ENCODE measurements at places on chromosomes 7 and 10.

DNA sequence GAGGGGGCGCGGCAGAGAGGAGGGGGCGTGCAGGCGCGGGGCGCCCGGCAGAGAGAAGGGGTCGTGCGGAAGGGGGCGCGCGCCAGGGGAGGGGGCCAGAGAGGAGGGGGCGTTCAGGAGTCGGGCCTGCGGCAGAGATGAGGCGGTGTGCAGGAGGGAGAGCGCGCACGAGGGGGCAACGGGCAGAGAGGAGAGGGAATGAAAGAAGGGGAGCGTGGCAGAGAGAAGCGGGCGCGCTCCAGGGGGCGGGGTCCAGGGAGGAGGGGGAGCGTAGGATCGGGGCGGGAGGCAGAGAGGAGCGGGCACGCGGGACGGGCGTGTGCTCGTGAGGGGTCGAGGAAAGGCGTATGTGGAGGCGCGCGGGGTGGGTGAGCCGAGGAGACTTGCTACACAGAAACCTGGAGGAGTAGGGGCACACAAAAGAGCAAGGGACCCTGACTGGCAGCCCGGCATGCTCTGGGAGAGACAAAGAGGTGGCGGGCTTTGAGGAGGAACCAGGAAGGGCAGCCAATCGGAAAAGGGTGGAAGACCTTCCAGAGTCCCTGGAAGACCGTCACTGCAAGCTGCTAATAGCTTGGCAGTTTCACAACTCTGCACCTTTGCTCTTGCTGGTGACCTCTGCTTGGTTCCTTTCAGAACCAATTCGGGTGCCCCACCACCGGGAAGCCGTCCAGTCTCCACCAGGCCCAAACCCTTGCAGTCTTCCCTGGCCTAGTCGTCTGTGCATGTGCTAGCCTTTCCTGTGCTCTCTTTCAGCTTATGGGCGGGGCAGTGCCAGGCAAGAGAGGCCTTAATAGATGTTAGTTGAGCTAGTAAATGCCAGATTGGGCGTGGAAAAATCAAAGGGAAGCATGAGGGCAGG lies 639 bp downstream of the DYDC2 start:
- DNase-seq, result no peak

GRCh38 chr10:52332815-52333214 lies 18.7 kb downstream of the DKK1 start:
- DNase-seq, result no peak

- no peak for DNase-seq
Measured at GRCh38 chr7:92785923-92786322, 50.5 kb downstream of the CDK6 start.

DNA sequence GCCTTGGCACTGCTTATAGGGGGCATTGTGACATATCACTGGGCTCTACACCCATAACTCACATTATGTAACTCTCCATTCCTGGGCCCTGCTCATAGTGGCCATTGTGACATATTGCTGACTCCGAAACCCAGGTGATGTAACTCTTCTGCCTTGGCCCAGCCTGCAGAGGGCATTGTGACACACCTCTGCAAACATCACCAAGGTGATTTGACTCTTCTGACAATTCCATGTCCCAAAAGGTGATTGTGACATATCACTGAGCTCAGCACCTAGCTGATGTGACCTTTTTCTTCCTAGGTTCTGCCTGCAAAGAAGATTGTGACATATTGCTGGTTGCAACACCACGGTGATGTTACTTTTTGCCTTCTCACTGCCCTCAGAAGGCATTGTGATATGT lies 36.5 kb upstream of the ZNF680 start:
- no peak for DNase-seq

DNA sequence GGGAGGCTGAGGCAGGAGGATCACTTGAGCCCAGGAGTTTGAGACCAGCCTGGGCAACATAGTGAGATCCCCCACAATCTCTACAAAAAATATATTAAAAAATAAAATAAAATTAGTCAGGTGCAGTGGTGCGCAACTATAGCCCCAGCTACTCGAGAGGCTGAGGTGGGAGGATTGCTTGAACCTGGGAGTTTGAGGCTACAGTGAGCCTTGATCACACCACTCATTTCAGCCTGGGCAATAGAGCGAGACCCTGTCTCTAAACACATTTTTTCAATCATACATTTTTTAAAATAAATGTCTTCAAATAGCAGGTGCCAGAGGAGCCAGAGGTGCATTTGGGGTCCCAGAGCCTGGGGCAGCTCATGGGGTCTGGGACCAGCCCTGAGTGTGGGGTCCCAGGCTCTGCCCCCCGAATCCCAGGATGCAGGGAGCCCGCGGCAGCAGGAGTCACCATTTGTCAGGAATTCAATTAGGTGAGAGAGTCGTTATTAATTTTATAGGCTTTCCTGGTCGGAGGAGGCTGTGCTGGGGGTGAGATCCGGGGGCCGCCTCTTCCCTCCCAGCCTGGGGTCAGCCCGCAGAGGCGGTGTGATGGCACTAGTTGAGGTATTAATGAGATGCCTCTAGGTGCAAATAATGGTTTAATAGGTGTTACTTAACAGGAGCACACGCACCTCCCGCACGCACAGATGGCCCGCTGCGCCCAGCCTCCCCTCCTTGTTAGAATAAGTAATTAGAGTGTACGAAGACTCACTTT lies 78.3 kb downstream of the MICALL2 start:
- DNase-seq, result no peak

All from iPS DF 19.7 (cell line).